Hepatocyte (in vitro differentiated cells): ENCODE measurements at places on chromosomes 5 and 9.

- DNase-seq: peak; percentile 30
Measured at GRCh38 chr9:98491828-98492227, 216.9 kb downstream of the GABBR2 start.

DNA sequence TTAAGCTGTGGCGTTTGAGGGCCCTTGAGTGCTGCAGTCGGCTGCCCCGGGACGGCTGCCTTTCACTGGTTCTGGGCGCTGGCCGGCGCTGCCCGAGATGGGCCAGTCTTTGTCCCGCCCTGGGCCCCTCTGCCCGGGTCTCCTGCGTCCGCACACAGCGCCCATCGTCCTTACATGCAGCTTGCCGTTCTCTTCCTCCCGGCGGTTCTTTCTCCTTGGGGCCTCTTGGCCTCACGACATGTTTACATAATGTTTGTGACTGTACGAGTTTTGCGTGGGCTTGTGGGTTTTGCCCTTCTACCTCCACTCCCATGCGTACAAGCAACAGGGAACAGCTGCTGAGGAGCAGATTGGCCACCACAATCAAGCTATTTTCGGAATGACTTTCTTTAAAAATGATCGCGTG is 618 bp downstream of the TNPO1 start:
- peak; percentile 69 for DNase-seq

- peak; percentile 73 for DNase-seq
Measured at GRCh38 chr5:39224196-39224761, 4.9 kb upstream of the FYB1 start.

DNA sequence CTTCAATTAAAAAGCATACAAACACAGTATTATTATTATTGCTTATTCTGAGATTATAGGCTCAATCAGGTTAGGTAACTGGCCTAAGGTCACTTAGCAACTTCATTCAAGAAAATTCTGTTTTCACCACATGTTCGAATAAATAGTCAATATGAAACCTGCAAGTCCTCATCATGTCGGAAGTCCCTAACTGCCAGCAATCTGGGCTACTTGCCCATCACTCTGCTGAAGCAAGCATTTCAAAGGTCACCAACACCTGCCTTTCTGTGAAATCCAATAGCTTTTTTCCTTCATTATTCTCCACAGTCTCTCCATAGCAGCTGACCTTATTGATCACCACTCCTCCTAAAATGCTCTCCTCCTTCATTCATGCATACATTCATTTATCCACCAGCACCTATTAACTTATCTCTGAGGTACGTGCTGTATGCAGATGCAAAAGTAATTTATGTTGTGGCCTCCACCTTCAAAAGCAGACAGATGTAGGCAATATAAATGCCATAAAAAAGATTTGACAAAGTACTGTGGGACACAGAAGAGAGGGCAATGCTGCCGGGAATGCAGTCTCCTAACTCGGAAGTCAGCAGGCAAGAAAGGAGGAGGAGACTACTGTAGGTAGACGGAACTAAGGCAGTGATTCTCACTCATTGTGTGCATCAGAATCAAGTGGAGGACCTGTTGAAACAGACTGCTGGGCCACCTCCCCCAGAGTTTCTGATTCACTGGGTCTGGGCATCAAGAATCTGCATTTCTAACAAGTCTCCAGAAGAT is 310.9 kb downstream of the BNC2 start:
- DNase-seq: no peak

GRCh38 chr9:13215791-13216554 is 63.5 kb downstream of the MPDZ start:
- DNase-seq: no peak

GRCh38 chr5:168011096-168011495 is 280.3 kb upstream of the WWC1 start:
- DNase-seq: no peak

GRCh38 chr9:84254972-84255371 is 85.6 kb downstream of the SLC28A3 start:
- peak; percentile 34 for DNase-seq

DNA sequence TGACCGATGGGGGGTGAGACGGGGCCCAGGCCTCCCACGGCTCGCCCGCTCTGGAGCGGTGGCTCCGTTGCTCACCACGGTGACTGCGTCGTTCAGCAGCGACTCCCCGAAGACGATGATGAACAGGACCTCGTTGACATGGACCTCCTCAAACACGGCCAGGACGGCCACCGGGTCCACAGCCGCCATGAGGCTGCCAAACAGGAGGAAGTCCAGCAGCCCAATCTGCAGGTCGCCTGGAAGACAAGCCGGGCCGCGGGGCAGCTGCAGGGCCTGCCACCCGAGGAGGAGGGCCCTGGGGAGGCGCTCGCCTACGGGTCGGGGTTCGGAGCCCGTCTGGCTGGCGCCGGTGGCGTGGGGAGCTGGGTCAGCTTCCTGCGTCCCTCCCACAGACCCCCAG is 36.0 kb downstream of the SLC9A3 start:
- no peak for DNase-seq

DNA sequence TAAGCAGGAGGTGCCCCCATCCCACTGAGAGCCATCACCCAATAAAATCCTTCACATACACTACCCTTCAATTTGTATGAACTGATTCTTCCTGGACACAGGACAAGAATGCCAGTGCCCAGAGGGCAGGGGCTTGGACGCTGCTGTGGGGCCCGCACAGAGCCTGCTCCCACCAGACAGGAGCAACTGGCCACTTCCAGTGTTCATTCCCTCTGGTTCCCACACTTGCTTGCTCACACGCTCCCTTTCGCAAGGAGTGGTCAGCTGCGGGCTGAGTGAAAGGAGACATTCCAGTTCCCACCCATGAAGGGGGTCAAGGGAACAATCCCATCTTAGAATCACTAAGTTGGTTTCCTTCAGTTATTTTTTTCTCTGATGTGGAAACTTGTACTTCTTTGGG is 314.5 kb upstream of the ACO1 start:
- DNase-seq: no peak

- DNase-seq: peak; percentile 60
Measured at GRCh38 chr5:131109540-131110255, 55.4 kb downstream of the HINT1 start.

DNA sequence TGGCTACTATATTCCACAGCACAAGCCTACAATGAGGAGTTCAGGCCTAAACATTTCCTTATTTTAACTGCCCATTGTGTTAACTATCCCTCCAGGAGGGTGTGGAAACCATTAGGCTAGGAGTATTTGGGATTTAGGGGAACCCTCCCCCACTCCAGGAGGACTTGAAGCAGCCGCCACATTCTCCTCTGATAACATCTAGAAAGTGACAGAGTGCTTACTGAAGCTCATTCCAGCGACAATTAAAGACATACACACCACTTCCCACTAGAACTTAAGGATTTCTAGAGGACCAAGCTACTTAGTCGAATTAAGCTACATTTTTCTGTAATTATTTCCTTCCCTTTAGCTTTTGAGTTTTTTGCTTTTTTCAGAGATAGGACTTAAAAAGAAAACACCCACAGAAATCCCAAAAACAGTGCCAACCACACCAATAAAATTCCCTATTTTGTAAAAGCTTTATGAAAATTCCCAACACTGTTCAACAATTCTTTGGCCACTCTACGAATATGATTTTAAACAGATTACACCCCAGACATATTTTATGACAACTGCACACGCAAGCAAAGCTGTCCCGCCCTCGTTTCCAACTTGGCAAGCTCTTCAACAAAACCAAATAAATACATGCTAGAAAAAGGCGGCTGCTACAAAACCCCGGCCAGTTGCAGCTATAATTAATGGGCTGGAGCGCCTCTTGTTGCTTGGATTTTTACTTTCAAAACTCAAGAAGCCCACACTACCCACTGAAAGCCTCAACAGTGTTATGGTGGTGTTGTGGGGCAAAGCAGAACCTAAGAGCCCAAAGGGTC is 4.5 kb downstream of the ROR2 start:
- peak; percentile 63 for DNase-seq

DNA sequence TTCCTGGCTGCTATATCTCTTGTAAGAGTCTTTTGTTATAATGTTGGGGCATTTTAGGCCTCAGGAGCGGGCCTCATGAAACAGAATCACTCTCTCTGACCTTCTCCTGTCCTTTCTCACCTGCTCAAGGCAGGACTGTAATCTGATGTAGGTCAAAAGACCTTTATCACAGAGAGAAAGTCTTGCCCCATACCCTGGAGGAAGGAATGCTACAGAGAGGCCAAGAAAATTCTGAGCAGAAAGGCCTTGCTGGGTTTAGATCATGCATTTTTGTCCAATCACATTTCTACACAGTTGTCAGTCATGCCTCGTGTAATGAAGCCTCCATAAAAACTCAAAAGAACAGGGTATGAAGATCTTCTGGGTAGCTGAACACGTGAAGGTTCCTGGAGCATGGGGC is 45.2 kb upstream of the TBC1D2 start:
- DNase-seq: no peak

- DNase-seq: no peak
Measured at GRCh38 chr5:17309462-17309861, 92.0 kb downstream of the BASP1 start.

- peak; percentile 34 for DNase-seq
Measured at GRCh38 chr5:147965715-147966114, 59.4 kb upstream of the C5orf46 start.

- DNase-seq: no peak
Measured at GRCh38 chr5:139915834-139916233, 120.2 kb downstream of the PSD2 start.

GRCh38 chr9:129273136-129273895 is 95.3 kb upstream of the IER5L start:
- DNase-seq: no peak

DNA sequence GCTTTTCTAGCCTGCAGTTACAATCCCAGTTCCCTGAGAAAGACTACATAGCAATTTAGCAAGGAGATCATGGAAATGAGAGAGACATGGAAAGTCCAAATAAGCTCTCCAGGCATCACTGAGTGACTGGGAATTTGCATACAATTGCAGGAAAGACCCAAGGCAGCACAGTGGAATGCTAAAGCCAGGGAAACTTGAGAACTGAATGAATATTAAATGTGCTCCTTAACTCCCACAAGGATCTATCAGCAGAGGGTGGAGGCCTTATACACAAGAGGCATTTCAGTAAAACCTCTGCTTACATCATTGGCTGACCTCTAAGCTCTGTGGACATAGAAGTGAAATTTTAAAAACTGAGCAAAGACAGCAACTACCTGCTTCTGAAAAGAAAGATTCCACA is 355.6 kb upstream of the DAB2 start:
- DNase-seq: no peak

DNA sequence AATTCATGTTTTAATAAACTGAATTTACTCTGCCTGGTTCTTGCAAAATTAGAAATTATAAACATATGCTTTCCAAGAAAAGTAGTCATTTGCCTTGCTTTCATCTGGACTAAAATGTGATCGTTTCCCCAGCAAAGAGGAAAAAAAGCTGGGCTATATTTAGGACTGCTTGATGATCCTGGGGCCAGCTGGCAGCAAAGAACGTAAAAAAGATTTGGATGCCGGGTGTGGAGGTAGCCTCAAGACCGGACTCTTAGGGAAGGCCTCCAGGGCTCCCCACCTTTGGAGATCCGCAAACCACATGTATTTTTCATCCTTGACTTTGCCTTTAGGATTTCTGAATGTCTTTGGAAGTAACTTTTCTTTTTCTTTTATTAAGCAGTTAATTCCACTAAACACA is 156.1 kb upstream of the SEMA6A start:
- no peak for DNase-seq

- no peak for DNase-seq
Measured at GRCh38 chr5:73682176-73682575, 56.2 kb downstream of the ARHGEF28 start.

DNA sequence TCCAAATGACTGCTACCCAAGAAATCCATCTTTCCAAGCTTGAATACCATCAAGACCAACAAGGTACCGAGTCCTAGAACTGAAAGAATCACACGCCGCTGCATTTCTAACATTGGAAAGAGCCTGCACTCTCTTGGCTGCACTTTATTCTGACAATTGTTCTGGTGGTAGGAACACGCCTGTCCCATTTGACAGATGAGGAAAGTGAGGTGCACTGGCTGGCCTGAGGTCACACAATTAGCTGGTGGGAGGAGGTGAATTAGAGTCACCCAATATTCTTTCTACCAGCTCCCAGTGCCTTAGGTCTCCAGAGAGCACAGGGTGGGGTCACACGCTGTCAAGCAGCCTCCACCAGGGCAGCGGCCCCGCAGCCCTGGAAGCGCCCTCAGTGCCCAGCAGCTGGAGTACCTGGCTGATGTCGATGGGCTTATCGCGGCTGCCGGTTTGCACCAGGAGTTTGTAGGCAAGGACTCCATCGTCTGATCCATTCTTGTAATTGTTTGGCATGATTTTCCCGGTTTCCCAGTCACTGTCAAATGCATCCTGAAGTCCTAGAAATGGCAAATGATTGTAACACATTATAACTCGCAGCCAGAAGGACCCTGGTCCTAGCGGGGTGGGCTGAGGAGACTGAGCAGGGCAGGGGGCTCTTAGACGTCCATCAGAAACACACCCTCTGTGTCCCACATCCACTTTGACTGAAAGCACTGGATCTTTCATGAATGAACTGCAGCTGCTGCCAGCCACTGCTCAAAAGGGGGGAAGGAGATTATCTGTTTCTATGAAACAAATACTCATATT is 55.1 kb downstream of the PTCH1 start:
- DNase-seq: no peak

DNA sequence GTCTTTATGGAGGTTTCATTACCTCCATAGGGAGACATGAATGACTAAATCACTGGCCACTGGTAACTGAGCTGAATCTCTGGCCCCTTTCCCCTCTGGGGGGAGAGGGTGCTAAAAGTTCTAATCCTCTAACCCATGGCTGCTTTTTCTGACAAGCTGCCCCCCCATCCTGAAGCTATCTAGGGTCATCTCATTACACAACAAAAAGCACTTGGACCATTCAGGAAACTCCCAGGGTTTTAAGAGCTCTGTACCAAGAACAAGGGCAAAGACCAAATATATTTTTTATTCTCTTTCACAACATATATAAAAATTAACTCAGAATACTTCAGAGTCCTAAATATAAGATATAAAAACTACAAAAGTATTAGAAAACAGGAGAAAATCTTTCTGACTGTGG is 14.3 kb downstream of the AUH start:
- DNase-seq: no peak

- no peak for DNase-seq
Measured at GRCh38 chr5:161414896-161415295, 131.6 kb downstream of the GABRB2 start.

GRCh38 chr5:77143998-77144836 is 57.1 kb upstream of the ZBED3 start:
- peak; percentile 88 for DNase-seq

- no peak for DNase-seq
Measured at GRCh38 chr9:99555792-99556191, 265.9 kb upstream of the NR4A3 start.
